ENCODE measurements at places on chromosomes 1 and 21.

- no peak for DNase-seq
These were observed 320.3 kb upstream of the VAMP3 start for GRCh38 chr1:7450838-7451237.

DNA sequence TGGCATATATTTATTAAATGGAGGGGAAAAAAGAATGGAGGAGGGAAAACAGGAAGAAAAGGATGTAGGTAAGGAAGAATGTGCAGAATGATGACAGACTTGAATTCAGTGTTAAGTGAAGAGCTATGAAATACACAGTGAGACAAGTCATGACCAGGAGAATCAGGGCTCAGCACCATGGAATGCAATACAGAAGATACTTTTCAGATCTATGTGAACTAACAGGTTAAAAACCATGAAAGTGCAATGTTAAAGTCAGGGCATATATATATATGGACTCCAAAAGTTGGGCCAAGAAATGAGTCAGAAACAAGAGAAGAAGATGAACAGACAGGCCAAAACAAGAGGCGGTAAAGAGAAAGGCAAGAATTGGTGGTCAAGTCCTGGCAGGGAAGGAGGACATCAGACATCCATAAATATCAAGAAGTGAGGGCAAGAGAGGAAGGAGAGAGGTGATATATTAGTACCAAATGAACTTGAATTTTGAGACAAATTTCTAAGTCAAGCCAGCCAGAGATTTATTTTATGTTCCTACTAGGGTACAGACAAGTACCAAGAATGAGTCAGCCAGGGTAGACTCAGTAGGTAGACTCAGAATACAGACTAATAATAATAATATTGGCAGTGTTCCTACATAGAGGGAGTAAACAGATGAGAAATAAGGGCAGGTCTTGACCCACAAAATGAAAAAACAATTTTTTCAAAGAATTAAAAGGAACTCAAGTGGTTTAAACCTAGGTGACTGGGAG is 39.5 kb upstream of the MCOLN3 start:
- DNase-seq, result no peak

- no peak for DNase-seq
These were observed 8.3 kb upstream of the C1orf167 start for GRCh38 chr1:11753555-11754208.

DNA sequence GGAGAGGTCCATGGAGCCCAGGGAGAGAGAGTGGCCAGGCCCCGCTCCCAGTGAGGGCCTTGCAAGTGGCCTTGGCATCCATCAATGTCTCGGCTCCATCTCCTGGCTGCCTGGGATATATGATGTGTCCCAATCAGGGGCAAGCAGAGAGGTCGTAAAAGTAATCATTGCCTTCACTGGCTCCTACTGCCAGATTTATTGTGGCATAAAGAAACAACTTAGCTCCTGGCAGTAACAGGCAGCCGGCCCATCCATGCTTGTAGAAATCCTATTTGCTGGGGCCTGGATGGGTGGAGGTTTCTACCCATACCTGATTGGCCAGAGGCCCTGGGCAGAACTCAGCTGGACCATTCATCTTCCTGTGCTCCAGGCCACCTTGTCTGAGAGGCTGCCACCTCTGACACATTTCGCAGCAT is 272.6 kb downstream of the MATN1 start:
- DNase-seq, result no peak

DNA sequence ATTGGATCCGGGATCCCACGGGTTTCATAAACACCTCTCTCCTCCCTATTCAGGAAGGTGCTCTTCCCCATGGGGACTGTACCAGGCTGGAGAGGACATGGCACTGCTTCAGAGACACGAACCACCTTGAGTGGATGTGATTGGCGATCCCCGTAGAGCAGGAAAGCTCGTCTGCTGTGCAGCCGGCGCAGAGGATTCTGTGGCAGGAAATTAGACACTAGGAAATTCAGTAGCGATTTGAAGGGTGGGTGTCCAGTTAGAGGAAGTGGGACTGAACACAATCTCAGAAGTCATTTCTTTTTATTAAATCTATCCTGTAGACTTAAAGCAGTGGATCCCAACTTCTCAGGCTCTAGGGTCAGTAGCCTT is 767 bp downstream of the PDIK1L start:
- DNase-seq, result no peak
